ENCODE measurements at places on chromosomes 12 and 14.
A peak's percentile ranks its signal among the peaks of the same experiment; 100 is the strongest.

DNA sequence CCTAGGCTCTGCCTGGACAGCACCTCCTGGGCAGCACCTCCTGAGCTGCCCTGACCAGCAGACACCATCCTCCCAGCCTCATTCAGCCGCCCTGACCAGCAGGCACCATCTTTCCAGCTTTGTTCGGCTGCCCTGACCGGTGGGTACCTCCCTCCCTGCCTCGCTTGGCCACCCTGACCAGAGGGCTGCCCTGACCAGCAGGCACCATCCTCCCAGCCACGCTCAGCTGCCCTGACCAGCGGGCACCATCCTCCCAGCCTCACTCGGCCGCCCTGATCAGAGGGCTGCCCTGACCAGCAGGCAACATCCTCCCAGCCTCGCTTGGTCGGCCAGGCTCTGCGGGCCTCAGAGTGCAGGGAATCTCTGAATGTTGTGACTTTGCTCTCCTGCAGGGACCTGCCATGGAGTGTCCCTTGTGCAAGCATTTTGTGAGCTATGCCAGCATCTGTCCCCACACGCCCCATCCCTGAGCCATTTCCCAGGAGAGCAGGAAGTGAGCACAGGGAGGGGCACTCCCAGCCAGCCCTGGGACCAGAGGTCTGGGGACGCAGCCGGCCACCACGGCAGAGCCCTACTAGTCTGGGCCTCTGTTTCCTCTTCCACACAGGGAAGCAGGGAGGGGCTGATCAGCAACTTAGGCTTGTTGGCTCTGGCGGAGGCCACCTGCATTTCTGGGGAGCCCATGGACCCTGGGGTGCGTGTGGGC, 265.5 kb downstream of the SEC23A start:
- no peak for DNase-seq

DNA sequence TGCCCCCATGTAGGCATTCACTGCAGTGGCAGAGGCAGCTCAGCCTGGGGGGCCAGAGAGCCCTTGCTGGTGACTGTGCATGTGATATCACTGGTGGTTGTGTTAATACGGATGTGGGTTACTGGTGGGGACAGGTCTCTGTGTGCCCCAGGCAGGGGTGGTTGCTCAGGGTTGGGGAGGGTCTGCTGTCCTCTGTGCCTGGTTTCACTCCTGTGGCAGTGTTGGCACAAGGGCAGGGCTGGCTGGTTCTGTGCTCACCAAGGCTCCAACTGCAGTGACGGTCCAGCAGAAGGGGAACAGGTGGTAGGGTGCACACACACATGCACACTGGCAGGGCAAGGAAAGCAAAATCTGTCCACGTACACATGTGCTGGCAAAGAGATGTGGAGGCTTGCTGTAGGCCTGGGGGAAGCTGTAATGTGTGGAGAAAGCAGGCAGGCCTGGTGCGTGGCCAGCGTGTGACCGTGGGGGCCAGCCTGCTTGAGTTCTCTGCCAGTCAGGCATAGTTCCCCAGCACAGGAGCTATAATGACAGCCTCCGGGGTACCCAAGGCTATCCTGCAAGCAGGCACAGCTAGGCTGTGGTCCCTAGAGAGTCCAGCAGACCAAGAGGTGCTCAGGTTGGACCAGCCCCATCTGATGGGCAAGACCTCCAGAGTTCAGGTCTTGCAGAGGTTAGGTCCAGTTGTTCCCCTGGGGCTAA, 254.6 kb downstream of the FBXL14 start:
- no peak for DNase-seq

GRCh38 chr14:42187846-42188245, 581.2 kb downstream of the LRFN5 start:
- DNase-seq: no peak

DNA sequence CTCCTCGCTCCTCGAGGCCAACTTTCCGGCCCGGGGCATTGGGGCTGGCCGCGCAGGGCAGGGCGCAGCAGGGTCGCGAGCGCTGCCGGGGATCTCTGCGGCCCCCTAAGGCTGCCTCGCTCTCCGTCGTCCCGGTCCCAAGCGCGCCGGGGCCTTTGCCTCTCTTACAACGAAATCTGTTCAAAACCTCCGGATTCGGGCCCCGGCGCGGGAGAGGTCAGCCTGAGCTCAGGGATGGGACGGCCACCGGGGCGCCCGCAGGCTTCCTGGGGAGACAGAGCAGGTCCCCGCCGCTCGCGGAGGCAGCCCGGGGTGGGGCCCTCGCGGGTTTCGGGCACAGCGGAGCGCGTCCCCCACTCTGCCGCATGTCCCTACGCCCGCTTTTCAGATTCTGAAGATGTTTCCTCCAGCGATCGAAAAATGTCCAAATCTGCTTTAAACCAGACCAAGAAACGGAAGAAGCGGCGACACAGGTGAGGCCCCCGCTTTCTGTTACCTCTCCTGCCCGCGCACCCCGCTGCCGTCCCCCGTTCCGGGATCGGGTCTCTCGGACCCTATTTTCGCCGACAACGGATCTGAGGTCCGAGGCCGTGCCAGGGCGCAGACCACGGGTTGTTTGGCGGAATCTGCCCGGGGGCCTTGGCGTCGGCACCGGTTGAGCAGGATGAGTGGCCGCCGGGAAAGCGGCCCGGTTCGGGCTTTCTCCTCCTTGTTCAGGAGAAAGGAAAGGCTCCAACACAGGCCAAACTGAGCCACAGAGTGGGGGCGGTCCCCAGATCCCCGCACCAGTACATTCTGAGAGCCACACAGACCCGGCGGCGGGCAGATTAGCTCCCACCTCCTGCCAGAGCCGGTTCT, 1.8 kb downstream of the VSX2 start:
- no peak for DNase-seq

DNA sequence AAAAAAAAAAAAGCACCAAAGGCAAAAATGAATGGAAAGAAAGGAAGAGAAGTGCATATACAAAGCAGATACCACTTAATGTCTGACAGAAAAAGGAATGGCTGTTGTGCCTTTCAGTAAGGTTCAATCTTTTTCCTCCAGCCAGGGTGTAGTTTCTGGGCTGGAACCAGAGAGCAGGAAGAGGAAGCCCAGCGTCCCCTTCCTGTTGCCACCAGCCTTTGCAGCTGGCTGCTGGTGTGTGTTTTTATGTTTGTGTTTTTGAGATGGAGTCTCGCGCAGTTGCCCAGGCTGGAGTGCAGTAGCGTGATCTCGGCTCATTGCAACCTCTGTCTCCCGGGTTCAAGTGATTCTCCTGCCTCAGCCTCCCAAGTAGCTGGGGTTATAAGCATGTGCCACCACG, 64.6 kb upstream of the LTA4H start:
- DNase-seq: no peak

- DNase-seq: no peak
Measured at GRCh38 chr12:31590642-31591379, at the start of gene DENND5B. TSS of gene DENND5B (minus strand) at chr12:31591136. CDS start at chr12:31590832, 304 bp downstream.

GRCh38 chr14:100850841-100851585, 25.1 kb downstream of the MEG3 start:
- DNase-seq: peak; percentile 50

GRCh38 chr12:46388427-46389021, 16.0 kb upstream of the SLC38A2 start:
- DNase-seq: no peak
